ENCODE measurements at places on chromosomes 4 and X.

DNA sequence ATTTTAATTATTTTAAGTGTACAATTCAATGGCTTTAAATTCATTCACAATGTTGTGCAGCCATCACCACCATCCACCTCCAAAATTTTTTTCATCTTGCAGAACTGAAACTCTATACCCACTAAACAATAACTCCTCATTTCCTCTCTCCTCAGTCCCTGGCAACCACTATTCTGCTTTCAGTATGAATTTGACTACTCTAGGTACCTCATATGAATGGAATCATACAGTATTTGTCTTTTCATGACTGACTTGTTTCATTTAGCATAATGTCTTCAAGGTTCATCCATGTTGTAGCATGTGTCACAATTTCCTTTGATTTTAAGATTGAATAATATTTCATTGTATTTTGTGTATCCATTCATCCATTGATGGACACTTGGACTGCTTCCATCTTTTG lies 46.9 kb downstream of the KIF4A start:
- DNase-seq = no peak

DNA sequence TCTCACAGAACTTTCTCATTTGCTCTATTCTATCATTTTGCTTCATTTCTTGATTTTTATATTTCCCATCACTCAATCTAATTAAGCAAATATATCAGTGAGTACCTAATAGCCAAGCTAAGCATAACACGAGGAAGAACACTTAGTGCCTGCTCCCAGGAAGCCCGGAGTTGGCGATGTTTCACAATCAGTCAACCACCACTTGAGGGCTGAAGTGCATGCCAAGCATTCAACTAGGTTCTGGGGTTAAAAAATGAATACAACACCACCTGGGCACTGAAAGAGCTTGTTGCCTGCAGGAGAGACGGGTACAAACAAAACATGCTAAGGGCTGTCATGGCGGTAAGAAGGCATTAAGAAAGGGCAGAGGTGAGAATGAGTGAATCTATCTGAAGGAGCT lies 47.5 kb downstream of the UCHL1 start:
- no peak for DNase-seq

GRCh38 chr4:168516841-168517240 lies 20.0 kb downstream of the PALLD start:
- peak; percentile 57 for DNase-seq

DNA sequence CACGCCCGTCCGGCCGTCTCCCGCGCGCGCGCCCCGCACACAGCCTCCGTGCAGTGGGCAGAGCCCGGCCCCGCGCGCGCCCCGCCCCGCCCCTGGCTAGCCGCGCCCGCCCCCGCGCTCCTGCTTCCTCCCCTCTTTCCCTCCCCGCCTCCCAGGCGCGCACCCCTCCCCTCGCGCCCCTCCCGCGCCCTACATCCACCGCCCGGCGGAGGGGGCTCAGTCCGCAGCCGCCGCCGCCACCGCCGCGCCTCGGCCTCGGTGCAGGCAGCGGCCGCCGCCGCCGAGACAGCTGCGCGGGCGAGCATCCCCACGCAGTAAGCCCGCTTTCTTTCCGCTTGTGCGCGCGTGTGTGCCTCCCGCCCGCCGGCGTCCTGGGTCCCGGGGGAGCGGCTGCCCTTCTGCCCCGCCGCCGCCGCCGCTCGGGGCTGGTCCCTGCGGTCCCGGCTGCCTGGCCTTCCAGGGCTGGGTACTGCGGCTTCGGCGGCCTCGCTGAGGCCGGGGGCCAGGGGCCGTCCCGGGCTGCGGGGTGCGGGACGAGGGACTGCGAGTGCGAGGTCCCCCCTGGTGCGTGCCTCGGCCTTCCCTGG lies at the start of gene FHL1:
FHL1 (plus strand) TSS at position 219 of the 587 bp plus-strand sequence.
- DNase-seq = no peak

GRCh38 chr4:104772849-104773248 lies 278.2 kb upstream of the CXXC4 start:
- DNase-seq = no peak

DNA sequence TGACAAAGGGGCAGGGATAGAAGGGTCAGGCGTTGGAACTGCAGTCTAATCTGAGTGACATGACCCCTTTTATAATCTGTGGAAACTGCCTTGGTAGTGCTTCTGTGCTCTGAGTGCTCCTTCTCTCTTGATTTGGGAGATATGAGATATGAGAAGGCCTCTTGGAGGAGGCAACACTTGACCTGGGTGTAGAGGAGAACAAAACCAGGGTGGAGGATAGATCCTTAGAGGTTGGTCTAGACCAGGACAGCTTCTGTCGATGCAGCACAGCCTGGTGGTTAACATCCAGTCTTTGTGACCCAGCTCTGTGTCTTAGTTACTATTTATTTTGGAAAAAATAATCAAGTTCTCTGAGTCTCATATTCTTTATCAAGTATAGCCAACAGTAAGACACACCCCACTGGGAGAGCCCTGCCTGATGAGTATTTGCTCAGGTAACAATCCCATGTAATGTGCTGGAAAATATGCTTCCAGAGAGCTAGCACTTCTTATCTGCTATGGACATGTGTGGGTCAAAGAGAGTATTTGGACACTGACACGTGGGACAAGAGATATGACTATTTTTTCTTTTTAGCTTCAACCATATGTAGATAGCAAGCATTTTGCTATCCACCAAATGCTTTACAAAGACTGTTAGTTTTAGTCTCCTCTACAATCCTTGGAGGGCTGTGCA lies 9.1 kb downstream of the USP51 start:
- DNase-seq = no peak

GRCh38 chr4:23291139-23291538 lies 598.4 kb downstream of the GBA3 start:
- DNase-seq = no peak

DNA sequence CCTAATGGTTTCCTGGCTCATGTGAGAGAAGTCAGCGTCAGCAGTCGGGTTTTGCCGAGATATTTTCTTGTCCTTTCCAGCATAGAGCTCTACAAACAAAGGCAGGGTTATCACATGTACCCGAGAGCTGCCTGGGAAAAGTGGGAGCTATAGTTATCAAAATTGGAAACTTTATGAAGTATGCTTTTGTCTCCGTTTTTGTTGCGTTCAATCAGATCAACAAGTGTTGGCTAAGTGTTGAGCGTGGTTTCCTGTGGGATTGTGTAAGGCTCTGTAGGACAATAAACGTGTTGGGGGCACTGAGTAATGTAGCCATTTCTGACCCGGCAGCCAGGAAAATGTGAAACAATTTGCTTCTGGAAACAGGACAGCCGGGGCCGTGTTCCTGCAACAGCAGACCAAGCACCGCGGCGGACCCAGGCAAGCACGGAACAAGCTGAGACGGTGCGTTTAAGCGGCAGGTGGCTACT lies at the start of gene BMX:
BMX (plus strand) TSS at position 311 of the 470 bp plus-strand sequence. CDS start 7,547 bp downstream, outside the sequence.
- no peak for DNase-seq

DNA sequence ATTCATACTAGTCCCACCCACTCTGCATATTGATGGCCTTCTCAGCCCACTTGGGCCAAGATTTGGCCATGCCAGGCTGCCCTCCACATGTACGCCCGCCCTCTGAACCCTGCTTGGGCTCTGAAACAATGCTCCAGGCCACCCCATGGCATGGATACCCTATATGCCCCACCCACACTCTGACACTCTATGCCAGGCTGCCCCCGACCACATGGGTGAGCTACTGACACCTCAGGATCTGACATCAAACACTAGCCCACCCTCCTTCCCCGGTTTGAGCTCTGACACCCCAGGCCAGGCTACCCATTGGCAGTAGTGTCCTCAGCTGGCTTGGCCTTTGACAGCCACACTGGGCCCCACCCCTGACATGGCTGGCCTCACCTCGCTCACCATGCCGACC lies 69.5 kb downstream of the HPRT1 start:
- no peak for DNase-seq

- DNase-seq = no peak
These were observed 97.0 kb downstream of the ARX start for GRCh38 chrX:24918715-24919114.

All from kidney tubule cell (primary cell).